ENCODE measurements at places on chromosomes 12 and 14.

DNA sequence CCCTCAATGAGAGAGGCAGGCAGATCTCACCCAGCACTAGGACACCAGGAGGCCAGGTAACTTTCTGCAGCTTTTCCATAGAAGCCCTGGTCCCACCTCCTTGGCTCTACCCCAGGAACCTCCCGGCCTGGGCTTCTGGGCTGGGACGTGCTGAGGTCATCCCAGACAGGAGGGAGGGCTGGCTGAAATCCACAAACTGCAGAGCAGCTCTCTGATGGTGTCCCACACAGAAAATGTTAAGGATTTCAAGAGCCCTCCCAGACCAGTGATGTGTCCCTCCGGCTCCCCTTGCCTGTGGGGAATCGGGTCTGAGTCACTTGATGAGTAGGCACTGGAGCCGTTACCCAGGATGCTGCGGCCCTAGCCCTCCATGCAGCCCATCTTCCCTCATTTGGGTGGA lies 124.1 kb downstream of the ESRRB start:
- H3K4me3 ChIP-seq, result no peak overlapping the region
- H3K4me1 ChIP-seq, result no peaks in the 10 kb centered on the region
- DNase-seq, result no peak
- H3K36me3 ChIP-seq, result no peaks in the 10 kb centered on the region
- H3K27me3 ChIP-seq, result no peaks in the 10 kb centered on the region

DNA sequence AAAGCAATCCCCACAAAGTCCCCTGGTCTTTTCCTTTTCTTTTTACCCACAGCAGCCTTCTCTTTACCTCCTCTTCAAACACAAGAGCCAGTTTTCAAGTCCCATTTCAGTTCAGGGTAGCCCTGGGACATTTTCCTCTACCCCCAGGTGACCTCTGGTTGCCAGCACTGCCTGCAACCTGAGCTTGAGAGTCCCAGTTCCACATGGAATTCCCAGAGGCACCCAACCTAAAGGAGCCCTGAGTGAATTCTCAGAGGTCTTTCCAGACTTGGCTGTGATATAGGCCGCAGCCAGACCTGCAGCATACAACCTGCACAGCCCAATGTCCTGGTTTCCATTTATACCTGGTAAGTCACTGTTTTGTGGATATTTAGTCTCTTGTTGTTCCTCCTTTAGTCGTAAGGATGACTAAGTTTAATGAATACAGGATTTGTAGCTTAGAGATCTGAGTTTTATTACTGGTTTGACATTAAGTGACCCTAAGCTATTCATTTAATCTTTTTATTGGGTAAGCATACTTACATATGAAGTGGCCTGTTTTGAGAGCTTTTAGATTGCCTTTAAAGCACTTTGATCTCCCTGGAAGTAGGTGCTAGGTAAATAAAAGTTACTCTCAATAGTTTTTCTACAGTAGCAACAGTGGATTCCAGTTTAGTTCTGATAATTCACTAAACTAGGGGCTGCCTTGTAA lies 159.8 kb downstream of the TGFB3 start:
- H3K27me3 ChIP-seq, result no peaks in the 10 kb centered on the region
- peak overlapping the region; percentile 93 for H3K27ac ChIP-seq
- H3K4me1 ChIP-seq, result peaks cover 50% of the 10 kb centered on the region

DNA sequence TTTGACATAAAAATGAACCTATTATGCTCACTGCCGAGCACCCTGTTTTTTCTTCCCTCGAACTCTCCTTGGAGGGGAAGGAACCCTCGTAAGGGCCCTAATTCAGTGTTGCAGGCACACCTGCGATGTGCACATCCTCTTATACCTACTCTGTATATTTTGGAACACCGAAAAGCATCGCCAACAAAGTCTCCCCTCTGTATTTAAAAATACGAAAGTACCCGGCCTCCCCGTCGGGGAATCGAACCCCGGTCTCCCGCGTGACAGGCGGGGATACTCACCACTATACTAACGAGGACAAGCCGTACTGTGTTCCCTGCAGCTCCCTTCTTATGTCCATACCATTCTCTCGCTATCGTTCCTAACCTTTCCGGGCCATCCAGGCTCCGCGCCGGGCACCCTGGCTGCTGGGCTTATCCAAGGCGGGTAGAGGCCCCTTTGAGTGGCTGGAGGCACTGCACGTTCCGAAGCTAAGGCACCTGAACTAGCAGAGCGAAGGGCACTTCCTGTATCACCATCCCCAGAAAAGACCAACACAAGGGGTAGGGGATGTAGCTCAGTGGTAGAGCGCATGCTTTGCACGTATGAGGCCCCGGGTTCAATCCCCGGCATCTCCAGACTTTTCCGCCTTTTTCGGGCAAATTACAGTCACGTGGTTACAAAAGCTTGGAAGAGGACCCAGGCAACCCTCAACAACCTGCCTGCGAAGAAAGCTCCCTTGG lies 25.1 kb upstream of the UBC start:
- H3K27ac ChIP-seq, result peak overlapping the region; percentile 92
- no peaks in the 10 kb centered on the region for H3K27me3 ChIP-seq
- peak overlapping the region; percentile 43 for H3K4me3 ChIP-seq
- DNase-seq, result peak; percentile 93
- peaks cover 14% of the 10 kb centered on the region for H3K4me1 ChIP-seq

DNA sequence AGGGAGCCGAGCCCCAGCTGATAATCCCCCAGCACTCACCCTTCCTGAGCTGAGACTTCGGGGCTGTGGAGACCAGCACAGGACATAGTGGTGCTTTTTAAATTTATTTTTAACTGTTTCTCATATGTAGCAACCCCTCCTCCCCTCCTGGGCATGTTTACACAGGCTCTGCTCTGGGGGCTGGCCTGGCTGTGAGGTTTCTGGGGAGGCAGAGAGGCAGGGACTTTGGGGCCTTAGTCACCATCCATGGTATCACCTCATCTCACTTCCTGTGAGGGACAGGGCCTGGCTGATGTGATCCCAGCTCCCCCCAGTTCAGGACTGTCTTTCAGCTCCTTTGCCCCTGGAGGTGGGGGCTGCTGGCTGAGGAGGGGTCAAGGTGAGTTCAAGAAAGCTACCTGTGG lies 20.4 kb downstream of the VASH1 start:
- H3K4me3 ChIP-seq, result no peak overlapping the region
- H3K36me3 ChIP-seq, result no peaks in the 10 kb centered on the region
- H3K27me3 ChIP-seq, result no peaks in the 10 kb centered on the region
- H3K27ac ChIP-seq, result no peak overlapping the region
- no peak for DNase-seq

GRCh38 chr12:2264651-2265232 lies 212.0 kb downstream of the CACNA1C start:
- H3K4me1 ChIP-seq, result peaks cover 38% of the 10 kb centered on the region
- peak; percentile 55 for DNase-seq
- no peaks in the 10 kb centered on the region for H3K27me3 ChIP-seq

Data from hepatocyte (in vitro differentiated cells).